ENCODE measurements at places on chromosomes 13 and 19.

DNA sequence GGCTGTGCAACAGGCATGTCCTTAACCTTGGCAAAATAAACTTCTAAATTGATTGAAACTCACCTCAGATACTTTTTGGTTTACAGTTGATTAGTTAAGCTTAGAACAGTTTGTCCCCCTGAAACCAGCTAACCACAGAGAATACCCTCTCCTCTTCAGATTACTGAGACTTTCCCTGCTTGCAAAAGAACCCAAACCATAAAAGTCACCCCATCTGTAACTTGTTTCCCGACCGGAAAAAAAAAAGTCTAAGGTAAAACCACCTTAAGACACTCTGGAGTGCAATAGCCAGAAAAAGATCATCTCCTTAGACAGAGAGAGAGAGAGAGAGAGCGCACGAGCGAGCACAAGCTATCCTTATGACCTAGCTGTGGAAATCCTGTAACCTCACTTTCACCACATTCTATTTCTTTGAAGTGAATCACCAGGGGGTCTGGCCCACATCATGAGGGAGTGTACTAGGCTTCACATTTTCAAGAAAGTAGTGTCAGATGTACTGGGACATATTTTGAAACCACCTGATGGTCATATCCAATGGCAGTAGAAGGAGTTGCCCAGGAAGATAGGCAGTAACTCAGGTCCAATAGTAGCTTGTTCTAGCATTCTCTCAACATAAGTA lies 11.1 kb upstream of the GTF2F2 start:
- no peak for DNase-seq

- no peak for DNase-seq
Observed at GRCh38 chr19:18943465-18943864, 2.4 kb upstream of the HOMER3 start.

DNA sequence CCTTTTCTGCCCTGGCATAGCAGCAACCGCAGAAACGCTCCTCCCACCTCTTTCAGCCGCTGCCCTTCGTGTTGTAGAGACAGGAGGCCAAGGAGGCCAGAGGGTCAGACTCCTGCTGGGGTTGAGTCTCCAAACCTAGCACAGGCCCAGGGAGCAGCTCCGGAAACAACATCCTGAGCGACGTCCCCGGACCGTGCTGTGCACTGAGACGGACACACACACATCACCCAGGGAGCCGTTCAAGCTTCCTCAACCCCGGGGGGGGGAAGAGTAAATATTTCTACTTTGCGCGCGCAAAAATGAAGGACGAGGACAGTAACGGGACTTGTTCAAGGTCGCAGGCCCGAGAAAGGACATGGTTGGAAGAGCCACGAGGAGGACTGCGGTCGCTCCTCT lies 657 bp downstream of the ZNF550 start:
- peak; percentile 3 for DNase-seq

- DNase-seq: no peak
Observed at GRCh38 chr13:37302686-37303085, 197.2 kb upstream of the CSNK1A1L start.

- DNase-seq: no peak
Observed at GRCh38 chr13:19239114-19239860, 57.7 kb upstream of the TUBA3C start.

- peak; percentile 78 for DNase-seq
Observed at GRCh38 chr19:39474139-39474620, 6.5 kb upstream of the TIMM50 start.

GRCh38 chr13:48842316-48842715 lies 133.4 kb upstream of the FNDC3A start:
- DNase-seq: no peak

DNA sequence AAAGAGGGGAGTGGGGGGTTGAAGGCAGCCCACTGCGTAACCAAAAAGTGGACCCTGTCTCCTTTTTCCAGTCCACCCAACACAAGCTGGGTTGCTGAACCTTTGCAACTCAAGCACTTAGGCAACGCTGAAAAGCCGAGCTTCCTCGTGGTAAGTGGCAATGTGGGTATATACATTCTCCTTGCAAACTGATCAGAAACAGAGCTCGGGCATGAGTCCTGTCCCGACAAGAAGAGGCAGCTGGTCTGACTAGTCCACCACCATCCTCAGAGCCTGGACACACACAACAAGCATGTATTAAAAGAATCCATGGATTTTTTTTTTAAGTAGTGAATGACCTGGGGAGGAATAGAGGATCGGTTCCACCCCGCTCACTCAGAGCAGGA lies 240.6 kb upstream of the ZNF507 start:
- no peak for DNase-seq

DNA sequence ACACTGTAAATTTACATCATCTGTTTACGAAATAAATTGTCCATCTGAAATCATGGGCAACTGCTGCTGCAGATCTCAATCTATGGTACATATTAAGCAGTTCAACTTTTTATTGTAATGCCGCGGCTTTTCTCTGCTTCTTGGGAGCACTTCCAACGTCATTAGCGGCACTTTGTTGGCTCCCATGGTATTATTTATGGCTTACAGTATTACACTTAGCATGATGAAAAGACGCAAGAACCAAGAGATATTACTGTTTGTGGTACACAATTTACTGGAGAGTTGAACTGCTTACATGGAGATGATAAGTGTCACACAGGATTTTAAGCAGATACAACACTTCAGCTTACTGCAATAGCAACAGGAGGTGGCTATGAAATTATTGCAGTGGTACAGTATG lies 442.1 kb downstream of the PCDH20 start:
- no peak for DNase-seq

- peak; percentile 78 for DNase-seq
Observed at GRCh38 chr19:1104311-1105007, 665 bp downstream of the GPX4 start.

DNA sequence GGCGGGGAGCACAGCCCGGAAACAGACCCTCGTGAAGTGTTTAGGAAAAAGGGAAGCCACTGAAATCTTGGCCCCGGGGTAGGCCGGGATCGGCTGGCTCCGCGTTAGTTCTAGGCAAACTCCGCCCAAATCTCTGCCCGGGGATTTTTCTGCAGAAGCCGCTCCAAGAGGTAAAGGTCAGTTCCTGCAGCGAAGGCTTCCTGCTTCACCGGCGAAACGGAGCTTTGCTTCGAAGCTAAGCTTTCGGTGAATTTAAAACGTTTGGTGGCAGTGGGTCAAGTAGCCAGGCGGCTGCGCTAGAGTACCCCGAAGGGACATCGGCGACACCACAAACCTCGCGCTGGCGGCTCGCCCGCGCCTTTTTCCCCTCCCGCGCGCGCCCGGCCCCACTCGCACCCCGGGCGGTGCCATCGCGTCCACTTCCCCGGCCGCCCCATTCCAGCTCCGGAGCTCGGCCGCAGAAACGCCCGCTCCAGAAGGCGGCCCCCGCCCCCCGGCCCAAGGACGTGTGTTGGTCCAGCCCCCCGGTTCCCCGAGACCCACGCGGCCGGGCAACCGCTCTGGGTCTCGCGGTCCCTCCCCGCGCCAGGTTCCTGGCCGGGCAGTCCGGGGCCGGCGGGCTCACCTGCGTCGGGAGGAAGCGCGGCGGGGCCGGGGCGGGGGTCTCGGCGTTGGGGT lies 441 bp downstream of the GJB2 start:
- DNase-seq: no peak

GRCh38 chr19:16888629-16889365 lies at the start of gene F2RL3:
Gene F2RL3, plus strand, starts transcription at chr19:16888999. Its CDS starts 191 bp downstream, at chr19:16889190.
- DNase-seq: no peak

DNA sequence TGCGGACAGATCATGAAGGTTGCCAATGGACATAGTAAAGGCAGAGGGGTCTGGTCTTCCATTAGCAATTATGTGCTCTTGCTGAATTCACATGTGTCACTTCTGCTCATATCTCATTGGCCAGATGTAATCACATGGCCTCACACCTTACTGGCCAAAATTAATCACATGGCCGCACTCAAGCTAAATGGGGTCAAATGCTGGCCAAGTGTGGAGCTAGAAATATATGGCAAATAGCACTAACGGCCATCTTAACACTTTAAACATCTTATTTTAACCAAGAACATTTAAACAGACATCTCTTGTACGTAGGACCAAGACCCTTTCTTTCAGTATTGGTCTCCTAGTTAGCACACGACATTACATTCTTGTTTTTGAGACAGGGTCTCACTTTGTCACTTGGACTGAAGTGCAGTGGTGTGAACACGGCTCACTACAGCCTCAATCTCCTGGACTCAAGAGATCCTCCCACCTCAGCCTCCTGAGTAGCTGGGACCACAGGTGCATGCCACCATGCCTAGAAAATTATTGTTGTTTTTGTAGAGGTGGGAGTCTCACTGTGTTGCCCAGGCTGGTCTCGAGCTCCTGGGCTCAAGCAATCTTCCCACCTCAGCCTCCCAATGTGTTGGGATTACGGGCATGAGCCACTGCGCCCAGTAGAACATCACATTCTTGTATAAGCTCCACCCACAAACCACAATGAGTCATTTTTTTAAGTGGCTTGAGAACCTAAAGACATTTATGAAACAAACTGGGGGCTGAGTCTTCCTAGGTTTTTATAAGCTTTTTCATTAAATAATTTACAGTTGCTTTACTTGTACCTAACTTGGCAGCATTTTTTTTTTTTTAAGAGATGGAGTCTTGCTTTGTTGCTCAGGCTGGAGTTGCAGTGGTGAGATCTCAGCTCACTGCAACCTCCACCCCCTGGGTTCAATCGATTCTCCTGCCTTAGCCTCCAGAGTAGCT lies 2.9 kb upstream of the PTOV1 start:
- DNase-seq: peak; percentile 49

GRCh38 chr19:46902402-46902766 lies 41.6 kb downstream of the ARHGAP35 start:
- no peak for DNase-seq

GRCh38 chr19:15268928-15269253 lies 36.6 kb upstream of the EPHX3 start:
- no peak for DNase-seq

DNA sequence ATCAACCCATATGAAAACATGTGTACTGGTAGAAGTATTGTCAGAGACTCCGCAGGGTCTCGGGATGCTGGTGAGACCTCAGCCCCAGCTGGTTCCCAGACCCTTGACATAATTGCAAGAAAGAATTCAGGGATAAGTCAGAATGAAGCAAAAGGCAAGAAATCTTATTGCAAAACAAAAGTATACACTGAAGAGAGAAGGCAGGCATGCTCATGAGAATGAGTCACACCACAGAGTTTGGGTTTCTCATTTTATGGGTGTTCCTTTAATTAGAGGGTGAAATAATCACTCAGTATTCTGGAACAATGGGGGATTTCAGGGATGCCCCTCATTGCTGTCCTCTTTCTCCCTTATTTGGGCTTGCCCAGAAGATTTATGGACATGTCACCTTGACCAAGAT lies 1423.8 kb upstream of the MIR17HG start:
- DNase-seq: no peak

DNA sequence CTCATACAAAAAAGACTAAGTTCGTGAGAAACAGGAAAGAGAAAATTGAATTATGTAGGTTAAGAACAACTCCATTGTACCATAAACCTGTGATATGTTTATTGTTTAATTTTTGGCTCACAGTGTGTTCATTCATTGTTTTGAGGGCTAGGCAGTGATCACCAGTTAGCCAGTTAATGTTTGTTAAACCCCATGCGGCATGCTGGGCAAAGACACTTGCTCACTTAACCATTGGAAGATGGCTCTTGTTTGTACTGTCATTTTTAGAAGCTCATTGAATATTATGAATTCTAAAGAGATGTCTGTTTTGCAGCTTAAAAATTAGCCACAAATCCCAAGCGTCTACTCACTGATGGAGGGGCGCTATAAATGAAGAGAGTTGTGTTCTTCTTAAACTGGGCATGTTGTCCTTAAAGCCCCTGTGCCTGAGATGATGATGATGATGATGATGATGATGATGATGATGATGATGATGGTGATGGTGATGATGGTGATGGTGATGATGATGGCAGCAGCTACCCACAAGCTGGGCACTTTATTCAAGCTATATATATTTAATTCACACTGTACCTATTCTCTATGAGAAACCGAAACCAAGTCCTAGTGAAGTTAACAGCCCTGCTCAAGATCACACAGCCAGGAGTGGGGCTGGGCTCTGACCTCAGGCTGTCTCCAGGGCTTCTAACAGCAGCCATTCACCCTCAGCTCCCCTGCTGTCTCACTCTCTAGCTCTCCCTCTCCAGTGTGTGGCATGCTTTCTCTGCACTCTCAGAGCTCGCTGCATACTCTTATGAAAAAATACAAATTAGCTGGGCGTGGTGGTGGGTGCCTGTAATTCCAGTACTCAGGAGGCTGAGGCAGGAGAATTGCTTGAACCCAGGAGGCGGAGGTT lies 169.1 kb downstream of the SHISA2 start:
- peak; percentile 38 for DNase-seq

DNA sequence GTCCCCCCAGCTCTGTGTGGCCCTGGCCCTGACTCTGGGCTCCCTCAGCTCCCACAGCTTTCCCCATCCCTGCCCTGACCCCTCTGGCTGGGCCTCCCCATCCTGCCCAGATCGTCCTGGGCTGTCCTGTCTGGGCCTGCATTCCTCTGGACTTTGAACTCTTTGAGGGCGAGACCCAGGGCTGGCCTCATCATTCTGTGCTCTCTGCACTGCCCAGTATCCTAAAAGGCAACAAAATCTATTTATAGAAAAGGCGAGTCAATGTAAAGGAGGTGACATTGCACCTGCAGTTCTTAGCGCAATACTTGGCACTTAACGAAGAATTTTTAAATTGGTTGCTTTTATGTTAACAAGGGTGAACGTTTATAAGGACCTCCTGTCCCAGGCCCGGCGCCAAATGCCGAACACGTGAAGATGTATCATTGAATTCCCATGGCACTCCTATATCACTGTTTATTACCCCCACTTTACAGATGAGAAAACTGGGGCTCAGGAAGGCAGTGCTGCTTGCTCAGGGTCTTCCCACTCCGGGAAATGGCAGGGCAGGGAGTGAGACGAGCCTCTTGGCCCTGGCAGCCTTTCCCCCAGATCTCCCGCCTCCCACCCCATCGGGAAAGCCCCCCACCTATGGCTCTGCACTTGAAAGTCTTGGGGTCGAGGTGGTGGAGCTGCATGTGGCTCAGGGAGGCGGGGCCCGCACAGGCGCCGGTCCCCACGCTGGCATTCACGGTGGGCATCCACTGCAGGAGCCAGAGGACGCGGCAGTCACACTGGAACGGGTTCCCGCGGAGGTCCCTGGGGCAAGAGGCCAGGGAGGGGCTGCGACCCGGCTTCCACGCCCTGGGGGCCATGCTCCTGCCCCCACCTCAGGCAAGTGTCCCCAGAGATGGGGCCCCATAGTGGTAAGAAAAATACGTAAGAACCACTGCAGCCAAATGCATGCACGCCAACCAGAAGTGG lies 3.8 kb downstream of the LGI4 start:
- no peak for DNase-seq

DNA sequence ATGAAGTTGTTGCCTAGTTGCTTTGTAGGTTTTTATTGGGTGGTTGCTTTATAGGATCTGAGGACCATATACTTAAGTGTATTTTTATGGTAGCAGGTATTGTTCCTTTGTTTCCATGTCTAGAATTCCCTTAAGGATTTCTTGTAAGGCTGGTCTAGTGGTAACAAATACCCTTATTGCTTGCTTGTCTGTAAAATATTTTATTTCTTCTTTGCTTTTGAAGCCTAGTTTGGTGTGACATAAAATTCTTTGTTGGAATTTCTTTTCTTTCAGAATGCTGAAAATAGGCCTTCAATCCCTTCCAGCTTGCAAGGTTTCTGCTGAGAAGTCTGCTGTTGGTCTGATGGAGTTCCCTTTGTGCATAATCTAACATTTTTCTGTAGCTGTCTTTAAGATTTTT lies 18.1 kb upstream of the ZSCAN5A start:
- DNase-seq: no peak

All from CD4-positive, alpha-beta T cell treated with Interleukin-17A for 1 hour (primary cell).